ENCODE measurements at places on chromosomes 11 and 22.

DNA sequence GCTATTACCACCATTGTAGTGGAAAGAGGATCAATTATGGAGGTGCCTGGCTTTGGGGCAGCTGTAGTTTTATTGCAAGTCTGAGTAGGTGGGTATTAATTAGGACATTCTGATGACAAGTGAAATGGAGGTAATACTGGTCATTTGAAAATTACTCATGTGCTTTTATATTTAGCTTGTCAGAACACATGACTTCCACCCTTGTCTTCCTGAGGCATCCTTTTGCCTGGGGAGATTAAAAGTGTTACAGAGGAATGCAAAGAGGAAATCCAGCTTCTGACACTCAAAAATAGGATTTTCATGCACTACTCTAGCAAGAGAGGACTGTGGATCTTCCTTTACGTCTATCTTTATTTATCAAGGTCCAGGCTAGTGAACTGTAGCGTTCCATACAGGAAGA is 44.7 kb upstream of the CAPRIN1 start:
- no peak for DNase-seq

GRCh38 chr11:9616858-9617257 is 43.4 kb downstream of the WEE1 start:
- no peak for DNase-seq

- DNase-seq: no peak
These were observed 151.7 kb downstream of the STK33 start for GRCh38 chr11:8442301-8442700.

- no peak for DNase-seq
These were observed 120.2 kb upstream of the ALX4 start for GRCh38 chr11:44430140-44430539.

GRCh38 chr22:25783856-25784255 is 41.9 kb downstream of the MYO18B start:
- no peak for DNase-seq

DNA sequence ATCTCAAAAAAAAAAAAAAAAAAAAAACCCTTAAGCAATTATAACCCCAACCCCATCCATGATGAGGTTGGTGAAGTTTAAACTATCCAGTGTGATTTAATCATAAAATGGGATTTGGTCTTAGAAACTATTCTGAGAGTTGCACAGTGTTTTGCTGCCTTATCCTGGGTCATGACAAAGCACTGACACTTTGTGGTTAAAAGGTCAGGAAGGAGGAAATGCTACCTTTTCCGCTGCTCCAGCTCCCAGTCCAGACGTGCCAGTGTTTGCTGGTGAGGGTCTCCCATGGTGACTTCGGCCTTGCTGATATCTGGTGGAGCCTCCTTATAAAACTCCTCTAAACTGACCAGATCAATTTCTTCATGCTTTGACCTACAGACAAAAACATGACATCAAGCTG is 14.5 kb downstream of the THOC5 start:
- no peak for DNase-seq

- no peak for DNase-seq
These were observed 75.2 kb downstream of the DHCR7 start for GRCh38 chr11:71372693-71373657.

- no peak for DNase-seq
These were observed 143.6 kb downstream of the ADAMTS15 start for GRCh38 chr11:130592056-130592455.

GRCh38 chr11:63870351-63871140 is 31.6 kb downstream of the MARK2 start:
- DNase-seq: no peak

- DNase-seq: no peak
These were observed 228.0 kb downstream of the CADM1 start for GRCh38 chr11:115276191-115276590.

GRCh38 chr11:46972343-46972742 is 35.8 kb downstream of the CSTPP1 start:
- no peak for DNase-seq

DNA sequence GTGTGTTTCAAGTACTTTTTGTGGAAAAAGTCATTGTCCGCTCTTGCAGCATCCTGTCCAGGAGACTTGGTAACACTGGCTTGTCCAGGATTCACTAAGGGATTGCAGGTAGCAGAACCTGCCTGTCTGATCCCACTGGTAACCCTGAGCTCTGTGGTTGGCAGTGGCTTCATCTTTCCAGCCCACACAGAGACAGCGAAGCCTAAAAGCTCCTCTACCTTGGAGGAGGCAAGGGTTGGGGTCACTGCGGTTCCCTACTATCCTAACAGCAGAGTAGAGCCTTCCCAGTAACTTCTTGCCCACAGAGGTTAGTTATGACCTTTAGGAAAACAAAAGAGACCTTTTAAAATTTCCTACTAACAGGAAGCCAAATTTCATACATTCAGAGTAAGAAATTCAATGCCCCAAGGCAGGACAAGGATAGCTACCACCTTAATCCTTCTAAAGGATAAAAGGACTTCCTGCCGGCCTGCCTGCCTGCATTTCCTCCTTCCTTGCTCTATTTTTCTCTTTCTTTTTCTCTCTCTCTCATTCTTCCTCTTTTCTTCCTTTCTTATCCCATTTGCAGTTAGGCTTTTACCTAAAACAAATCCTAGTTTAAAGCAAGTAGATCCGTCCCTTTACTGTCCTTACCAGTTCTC is 8.4 kb upstream of the RCN1 start:
- DNase-seq: no peak

DNA sequence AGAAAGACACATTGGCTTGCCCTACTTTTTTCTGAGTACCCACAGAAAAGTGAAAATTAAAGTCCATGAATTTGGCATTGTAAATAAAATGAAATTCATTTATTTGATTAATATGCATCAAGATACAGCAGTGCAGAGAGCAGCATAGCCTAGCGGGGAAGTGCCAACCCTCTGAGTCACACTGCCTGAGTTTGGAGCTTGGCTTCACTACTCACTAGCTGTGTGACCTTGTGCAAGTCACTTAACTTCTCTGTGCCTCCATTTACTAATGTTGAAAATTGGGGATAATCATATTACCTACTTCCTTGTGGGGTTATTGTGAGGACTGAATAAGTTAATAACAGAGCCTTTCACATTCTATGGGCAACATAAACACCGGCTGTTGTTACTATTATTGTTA is 111.5 kb upstream of the CSNK2A3 start:
- no peak for DNase-seq

- no peak for DNase-seq
These were observed 393.0 kb upstream of the KIRREL3 start for GRCh38 chr11:127393460-127393997.

GRCh38 chr11:80773919-80774318 is 1333.1 kb upstream of the TENM4 start:
- DNase-seq: no peak

DNA sequence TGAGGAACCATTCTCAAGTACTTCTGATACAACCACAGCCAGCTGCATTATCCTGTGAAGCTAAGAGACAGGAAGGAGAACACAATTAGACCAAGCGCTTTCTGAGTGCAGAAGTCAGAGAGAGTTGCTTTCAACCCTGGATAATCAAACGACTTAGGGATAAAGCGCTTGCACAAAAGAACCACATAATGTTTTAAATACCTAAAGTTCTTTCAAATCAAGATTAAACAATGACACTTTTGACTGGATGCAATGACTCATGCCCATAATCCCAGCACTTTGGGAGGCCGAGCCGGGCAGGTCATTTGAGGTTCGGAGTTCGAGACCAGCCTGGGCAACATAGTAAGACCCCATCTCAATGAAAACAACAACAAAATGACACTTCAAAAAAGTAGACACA is 145.1 kb downstream of the SWAP70 start:
- no peak for DNase-seq
